ENCODE measurements at places on chromosomes 6 and 20. TPM values are rescaled to one million over a fixed set of nuclear protein-coding genes. Genes with fewer than 3 reads are reported as not detected.

The NR2E1 gene
- total RNA-seq, result not detected

The MARCKS gene
- total RNA-seq, result 121 TPM

The C4A gene
- 0.52 TPM for total RNA-seq

The SIRPD gene
- not detected for total RNA-seq

The LY6G5B gene
- total RNA-seq, result 2.1 TPM

The SLC35B2 gene
- total RNA-seq, result 95.5 TPM

The FHL5 gene
- total RNA-seq, result not detected

The TREM2 gene
- total RNA-seq, result not detected

The ARG1 gene
- not detected for total RNA-seq

The TBX18 gene
- total RNA-seq, result 7.0 TPM

The RBBP8NL gene
- not detected for total RNA-seq

The MMS22L gene
- 19.1 TPM for total RNA-seq

The NHLRC1 gene
- 1.0 TPM for total RNA-seq

The EYS gene
- not detected for total RNA-seq

The SIRPB2 gene
- not detected for total RNA-seq

The MUCL3 gene
- not detected for total RNA-seq

The LY6G6F gene
- not detected for total RNA-seq

The TAGAP gene
- not detected for total RNA-seq

The NHSL1 gene
- total RNA-seq, result 15.1 TPM

The KCNG1 gene
- total RNA-seq, result 12.5 TPM

The TMEM239 gene
- total RNA-seq, result not detected

The GRIK2 gene
- 0.65 TPM for total RNA-seq

The PTCHD4 gene
- total RNA-seq, result 2.6 TPM

The AP5S1 gene
- 11.8 TPM for total RNA-seq

The CYP39A1 gene
- total RNA-seq, result 3.4 TPM

The GSTA2 gene
- total RNA-seq, result not detected

The C20orf144 gene
- 0.08 TPM for total RNA-seq

The LY6G6C gene
- total RNA-seq, result not detected
